ENCODE measurements at places on chromosomes 3 and 15. TPM values are rescaled to one million over a fixed set of nuclear protein-coding genes. Genes with fewer than 3 reads are reported as not detected.

The KIF23 gene
- polyA plus RNA-seq: 38.2 TPM

The CPB1 gene
- not detected for polyA plus RNA-seq

The MESP2 gene
- polyA plus RNA-seq: 1.2 TPM

The ESYT3 gene
- polyA plus RNA-seq: 0.29 TPM

The STOML1 gene
- polyA plus RNA-seq: 17.4 TPM

The CAND2 gene
- polyA plus RNA-seq: 0.90 TPM

The TF gene
- polyA plus RNA-seq: under 0.01 TPM

The SNX33 gene
- 26.2 TPM for polyA plus RNA-seq

The CFAP100 gene
- not detected for polyA plus RNA-seq

The IL16 gene
- not detected for polyA plus RNA-seq

The ANKRD63 gene
- not detected for polyA plus RNA-seq

The CHRM5 gene
- not detected for polyA plus RNA-seq

The RGMA gene
- polyA plus RNA-seq: 1.2 TPM

The CELF6 gene
- 0.03 TPM for polyA plus RNA-seq

The KBTBD12 gene
- polyA plus RNA-seq: not detected

The CFAP92 gene
- 0.22 TPM for polyA plus RNA-seq

The FANCD2OS gene
- not detected for polyA plus RNA-seq

The SLC22A14 gene
- polyA plus RNA-seq: 0.08 TPM

The PLD1 gene
- polyA plus RNA-seq: 2.7 TPM

The C2CD4A gene
- not detected for polyA plus RNA-seq

The CPEB1 gene
- 0.03 TPM for polyA plus RNA-seq

The SEMA3G gene
- 0.06 TPM for polyA plus RNA-seq

The ATP11B gene
- 9.2 TPM for polyA plus RNA-seq

The CLCN2 gene
- polyA plus RNA-seq: 3.8 TPM

The STRA6 gene
- polyA plus RNA-seq: not detected

Measured in foreskin keratinocyte (primary cell).